ENCODE measurements at places on chromosomes 2 and 18. TPM values are rescaled to one million over a fixed set of nuclear protein-coding genes. Genes with fewer than 3 reads are reported as not detected.
A peak's percentile ranks its signal among the peaks of the same experiment; 100 is the strongest.

CD8B2 gene
- total RNA-seq, result not detected

DNA sequence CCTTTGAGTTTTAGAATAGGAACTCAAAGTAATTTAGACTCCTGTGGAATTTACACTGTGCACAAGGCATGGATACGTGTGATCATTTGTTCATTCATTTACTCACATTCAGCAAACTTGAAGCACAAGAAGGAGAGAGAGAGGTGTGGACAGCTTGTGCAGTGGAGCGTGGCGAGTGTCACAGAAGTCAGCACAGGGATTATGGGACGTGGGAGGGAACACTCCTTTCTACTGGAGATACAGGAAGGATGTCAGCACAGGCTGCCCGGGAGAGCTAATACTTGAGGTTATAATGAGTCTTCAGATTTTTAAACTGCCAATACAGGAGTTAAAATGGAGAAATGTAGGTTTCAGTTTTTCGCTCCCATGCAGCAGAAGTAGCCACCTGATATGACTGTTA is 7.0 kb downstream of the FAM228A start:
- DNase-seq, result no peak
- H3K4me3 ChIP-seq, result no peak overlapping the region
- no peaks in the 10 kb centered on the region for H3K36me3 ChIP-seq
- H3K27me3 ChIP-seq, result no peaks in the 10 kb centered on the region
- H3K27ac ChIP-seq, result no peak overlapping the region

DNA sequence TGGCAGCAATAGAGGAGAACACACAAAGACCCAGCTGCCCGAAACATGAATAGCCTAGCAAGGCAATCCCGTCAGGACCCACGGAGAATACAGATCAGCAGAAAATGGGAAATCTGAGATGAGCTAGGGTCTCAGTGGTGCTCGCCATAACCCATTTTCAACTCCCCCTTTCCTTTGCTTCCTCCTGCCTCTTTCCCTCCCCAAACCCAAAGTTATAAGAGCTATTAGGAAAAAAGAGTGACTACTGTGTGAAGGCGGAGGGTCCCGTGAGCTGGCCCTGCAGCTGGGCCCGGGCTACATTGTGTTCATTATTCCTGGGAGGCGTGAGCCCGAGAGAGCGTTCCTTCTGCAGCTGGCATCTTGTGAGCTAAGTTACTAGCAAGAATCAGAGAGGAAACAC is 118.4 kb downstream of the PID1 start:
- H3K27me3 ChIP-seq, result no peaks in the 10 kb centered on the region
- no peak overlapping the region for H3K4me3 ChIP-seq
- H3K36me3 ChIP-seq, result no peaks in the 10 kb centered on the region

GRCh38 chr2:135688978-135689377 is 52.7 kb upstream of the UBXN4 start:
- no peak for DNase-seq
- no peaks in the 10 kb centered on the region for H3K36me3 ChIP-seq
- no peaks in the 10 kb centered on the region for H3K4me1 ChIP-seq
- no peak overlapping the region for H3K27ac ChIP-seq
- H3K4me3 ChIP-seq, result no peak overlapping the region

DNA sequence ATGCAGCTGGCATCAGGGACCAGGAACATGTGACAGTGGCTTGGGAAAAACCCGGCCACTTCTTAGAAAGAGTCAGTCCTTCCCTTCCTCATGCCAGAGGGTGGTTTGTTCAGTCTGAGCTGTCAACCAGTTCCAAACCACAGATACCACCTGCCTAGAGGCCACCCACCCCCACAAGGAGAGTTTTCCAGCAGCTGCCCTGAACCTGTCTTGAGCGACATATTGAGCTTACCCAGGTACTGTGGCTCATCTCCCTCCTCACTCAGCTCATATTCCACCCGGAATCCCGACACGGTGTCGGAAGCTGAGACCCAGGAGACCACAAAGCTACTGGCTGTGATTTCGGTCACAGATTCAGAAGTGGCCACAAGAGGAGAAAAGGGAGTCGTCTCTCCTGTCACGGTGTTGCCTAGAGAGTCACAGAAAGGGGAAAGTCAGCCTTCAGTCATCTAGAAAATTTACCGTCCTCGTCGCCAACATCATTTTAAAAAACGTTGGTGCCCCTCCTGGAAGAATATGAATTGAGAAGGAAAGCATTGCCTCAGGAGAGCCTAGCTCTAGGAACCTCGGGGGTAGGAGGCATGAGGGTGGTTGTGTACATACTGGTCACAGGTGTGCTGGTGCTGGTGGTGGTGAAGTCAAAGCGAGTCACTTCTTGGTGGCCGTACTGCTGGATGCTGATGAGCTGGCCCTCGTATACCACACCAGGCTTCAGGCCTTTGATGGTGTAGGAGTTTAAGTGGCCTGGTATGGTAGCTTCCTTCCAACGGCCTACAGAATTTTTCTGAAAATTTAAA is 26.3 kb downstream of the FN1 start:
- no peaks in the 10 kb centered on the region for H3K27me3 ChIP-seq
- H3K4me3 ChIP-seq, result no peak overlapping the region
- peaks cover 82% of the 10 kb centered on the region for H3K36me3 ChIP-seq
- no peak for DNase-seq
- peak overlapping the region; percentile 77 for H3K27ac ChIP-seq

DNA sequence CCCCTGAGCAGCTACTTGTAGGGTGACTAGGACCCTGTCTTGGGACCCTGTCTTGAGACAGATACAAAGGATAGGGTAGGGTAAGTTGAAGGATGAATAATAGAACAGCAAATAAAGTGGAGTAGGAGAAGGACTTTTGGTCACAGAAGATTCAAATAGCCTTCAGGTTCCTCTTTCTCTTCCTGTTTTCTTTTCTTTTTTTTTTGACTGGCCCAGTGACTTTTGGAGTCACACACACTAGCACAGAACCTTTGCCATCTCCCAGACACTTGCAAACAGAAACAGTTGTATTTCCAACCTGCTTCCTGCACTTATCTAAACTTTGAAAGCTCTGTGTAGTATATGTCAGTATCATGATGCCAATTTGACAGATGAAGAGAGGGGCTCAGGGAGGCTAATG is 108.2 kb downstream of the TDRD15 start:
- no peak overlapping the region for H3K27ac ChIP-seq
- H3K36me3 ChIP-seq, result no peaks in the 10 kb centered on the region
- no peaks in the 10 kb centered on the region for H3K4me1 ChIP-seq
- H3K27me3 ChIP-seq, result no peaks in the 10 kb centered on the region

DNA sequence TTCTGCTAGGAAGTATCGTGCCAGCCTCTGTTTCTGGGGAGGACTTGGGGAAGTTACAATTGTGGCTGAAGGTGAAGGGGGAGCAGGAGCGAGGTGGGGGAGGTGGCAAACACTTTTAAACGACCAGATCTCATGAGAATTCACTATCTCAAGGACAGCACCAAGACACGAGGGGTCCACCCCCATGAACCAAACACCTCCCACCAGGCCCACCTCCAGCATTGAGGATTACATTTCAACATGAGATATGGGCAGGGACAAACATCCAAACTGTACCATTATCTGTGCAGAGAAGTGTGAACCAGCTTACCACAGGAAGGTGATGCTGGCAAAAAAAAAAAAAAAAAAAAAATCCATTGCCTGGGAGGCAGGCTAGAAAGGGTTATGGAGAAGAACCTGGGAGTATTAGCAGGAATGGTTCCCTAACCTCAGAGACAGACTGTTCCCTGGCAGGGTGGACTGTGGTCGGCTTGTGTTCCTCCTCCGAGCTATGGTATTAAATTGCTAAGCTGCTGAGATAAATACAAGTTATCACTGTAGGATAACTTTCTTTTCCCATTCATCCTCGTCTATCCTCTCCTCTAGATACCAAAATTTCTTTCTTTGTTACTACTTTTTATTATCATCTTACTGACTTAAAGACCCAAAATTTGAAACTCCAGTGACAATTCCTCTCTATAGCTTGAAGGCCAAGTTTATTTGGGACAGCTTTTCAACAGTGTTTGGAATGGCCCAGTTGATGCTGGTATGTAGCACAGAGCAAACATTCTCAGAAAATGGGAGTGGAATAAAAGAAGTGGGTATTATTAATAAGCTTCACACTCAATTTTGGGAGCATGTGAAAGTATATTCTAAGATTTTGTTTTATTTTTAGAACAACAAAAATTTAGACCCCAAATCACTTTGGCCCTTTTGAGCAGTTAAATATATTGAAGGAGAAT is 73.7 kb upstream of the MAP3K20 start:
- H3K27me3 ChIP-seq, result no peaks in the 10 kb centered on the region
- H3K4me3 ChIP-seq, result no peak overlapping the region
- no peak for DNase-seq
- no peak overlapping the region for H3K27ac ChIP-seq

DNA sequence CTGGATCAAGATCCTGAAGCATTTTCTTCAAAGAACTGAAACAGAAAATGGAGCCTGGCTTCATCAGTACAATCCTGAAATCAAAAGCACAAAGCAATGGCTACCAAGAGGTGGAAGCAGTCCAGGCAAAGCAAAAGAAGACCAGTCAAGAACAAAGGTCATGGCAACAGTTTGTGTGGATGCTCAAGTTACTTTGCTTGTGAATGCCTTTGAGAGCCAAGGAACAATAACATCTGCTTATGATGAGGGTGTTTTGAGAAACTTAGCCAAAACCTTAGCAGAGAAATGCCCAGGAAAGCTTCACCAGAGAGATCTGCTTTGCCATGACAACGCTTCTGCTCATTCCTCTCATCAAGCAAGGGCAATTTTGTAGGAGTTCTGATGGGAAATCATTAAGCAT is 723.1 kb downstream of the TMEM182 start:
- no peak for DNase-seq
- H3K4me1 ChIP-seq, result no peaks in the 10 kb centered on the region
- no peak overlapping the region for H3K4me3 ChIP-seq

- no peak for DNase-seq
- H3K36me3 ChIP-seq, result no peaks in the 10 kb centered on the region
- H3K4me1 ChIP-seq, result no peaks in the 10 kb centered on the region
- H3K27me3 ChIP-seq, result no peaks in the 10 kb centered on the region
- no peak overlapping the region for H3K4me3 ChIP-seq
Observed at GRCh38 chr18:39705362-39705761, 2139.8 kb upstream of the CELF4 start.

DNA sequence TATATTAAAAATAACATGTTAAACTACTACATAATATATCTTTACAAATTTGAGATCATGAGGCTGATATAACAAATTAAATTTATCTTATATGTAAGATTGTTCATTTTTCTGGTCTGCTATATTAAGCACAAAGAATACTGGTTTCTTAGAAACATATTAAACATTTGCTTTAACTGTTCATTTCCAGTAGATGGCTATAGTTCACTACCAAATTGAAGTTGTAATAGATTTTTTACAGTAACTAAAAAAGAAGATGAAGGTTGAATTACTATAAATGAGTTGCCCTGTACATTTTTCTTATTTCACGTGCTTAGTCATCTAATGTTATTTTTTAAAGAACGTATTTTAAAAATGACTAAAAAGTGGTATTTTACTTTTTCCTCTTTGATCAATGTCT is 57.0 kb downstream of the ZNF407 start:
- H3K36me3 ChIP-seq, result no peaks in the 10 kb centered on the region
- H3K4me1 ChIP-seq, result no peaks in the 10 kb centered on the region
- H3K27me3 ChIP-seq, result no peaks in the 10 kb centered on the region
- H3K4me3 ChIP-seq, result no peak overlapping the region

- no peaks in the 10 kb centered on the region for H3K4me1 ChIP-seq
- no peak overlapping the region for H3K27ac ChIP-seq
- no peak overlapping the region for H3K4me3 ChIP-seq
- no peaks in the 10 kb centered on the region for H3K27me3 ChIP-seq
- H3K36me3 ChIP-seq, result no peaks in the 10 kb centered on the region
Observed at GRCh38 chr2:27003857-27004256, 28.9 kb upstream of the TMEM214 start.

- H3K36me3 ChIP-seq, result no peaks in the 10 kb centered on the region
- no peaks in the 10 kb centered on the region for H3K27me3 ChIP-seq
- no peak overlapping the region for H3K4me3 ChIP-seq
- no peaks in the 10 kb centered on the region for H3K4me1 ChIP-seq
- DNase-seq, result no peak
- H3K27ac ChIP-seq, result no peak overlapping the region
Observed at GRCh38 chr2:224302952-224303351, 99.0 kb downstream of the FAM124B start.

DNA sequence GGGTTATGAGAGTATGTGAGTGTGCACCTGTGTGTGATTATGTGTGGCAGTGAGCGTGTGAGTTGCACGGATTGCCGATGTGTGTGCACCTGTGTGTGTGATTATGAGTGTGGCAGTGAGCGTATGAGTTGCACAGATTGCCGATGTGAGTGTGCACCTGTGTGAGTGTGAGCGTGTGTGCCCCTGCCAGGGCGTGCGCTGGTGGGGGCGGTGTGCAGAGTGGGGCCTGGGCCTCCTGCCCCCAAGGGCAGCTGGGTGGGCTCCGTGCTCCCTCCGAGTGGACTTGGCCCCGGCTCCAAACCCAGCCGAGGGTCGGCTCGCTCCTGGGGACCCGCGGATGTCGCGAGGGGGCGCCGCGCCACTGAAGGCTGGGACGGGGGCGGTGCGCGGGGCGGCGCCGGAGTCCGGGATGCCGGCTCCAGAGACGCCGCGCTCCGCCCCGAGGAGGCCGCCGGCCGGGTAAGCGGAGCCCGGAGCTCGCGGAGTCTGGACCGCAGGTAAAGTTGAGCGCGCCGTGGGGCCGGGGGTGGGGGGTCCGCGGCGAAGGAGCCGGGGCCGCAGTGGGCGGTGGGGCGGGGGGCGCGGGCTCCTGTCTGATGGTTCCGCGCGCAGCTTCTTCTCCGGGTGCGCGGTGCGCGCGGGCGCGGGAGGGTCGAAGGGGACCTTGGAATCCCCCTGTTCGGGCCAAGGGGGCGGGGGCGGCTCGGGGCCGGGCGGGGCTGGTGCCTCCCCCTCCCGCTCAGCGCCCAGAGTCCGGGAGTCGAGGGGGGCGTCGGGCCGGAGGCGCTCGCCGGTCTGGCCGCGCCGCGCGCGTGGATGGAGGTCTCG is at the start of gene KCNG2:
KCNG2 (plus strand) TSS at position 421 of the 828 bp plus-strand sequence. CDS start 65,730 bp downstream, outside the sequence.
- peaks cover 21% of the 10 kb centered on the region for H3K4me1 ChIP-seq
- DNase-seq, result no peak
- H3K36me3 ChIP-seq, result no peaks in the 10 kb centered on the region
- no peak within 1 kb of the TSS for H3K27ac ChIP-seq

Measured in esophagus muscularis mucosa (tissue), 4 donors.